ENCODE measurements at places on chromosomes 11 and 22.

GRCh38 chr11:1842149-1843097, 3.6 kb downstream of the TNNI2 start:
- no peak for DNase-seq

GRCh38 chr11:30100495-30100894, 83.7 kb upstream of the KCNA4 start:
- no peak for DNase-seq

GRCh38 chr22:46791201-46791731, 28.8 kb downstream of the TBC1D22A start:
- DNase-seq: peak; percentile 67

GRCh38 chr11:8745431-8746253, 63.0 kb downstream of the RPL27A start:
- DNase-seq: no peak

DNA sequence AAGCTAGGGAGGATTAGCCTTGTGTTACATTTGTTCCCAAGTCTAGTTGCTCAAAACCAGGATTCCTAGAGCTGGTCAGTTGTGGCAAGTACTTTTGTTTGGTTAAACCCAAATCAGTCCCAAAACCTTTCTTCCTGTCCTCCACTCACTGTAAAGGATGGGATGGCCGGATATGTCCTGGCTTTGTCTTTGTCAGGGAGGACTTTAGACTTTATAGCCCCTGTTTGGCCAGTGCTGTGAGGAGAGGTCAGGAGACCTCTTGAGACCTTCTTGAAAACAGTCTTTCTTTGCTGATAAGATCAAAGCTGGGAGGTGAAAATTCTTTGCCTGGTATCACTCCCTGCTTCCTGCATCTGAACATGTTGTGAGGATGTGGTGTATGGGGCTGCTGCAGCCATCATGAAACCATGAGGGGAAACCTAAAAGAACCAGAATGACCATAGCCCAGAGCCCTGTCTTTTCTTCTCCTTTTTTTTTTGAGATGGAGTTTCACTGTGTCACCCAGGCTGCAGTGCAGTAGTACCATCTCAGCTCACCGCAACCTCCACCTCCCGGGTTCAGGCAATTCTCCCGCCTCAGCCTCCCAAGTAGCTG, 43.6 kb upstream of the FTH1 start:
- DNase-seq: no peak

GRCh38 chr22:19719050-19719482, 4.3 kb upstream of the GP1BB start:
- DNase-seq: no peak

Data from activated CD4-positive, CD25-positive, alpha-beta regulatory T cell treated with anti-CD3 and anti-CD28 coated beads, Interleukin-2, amount 50 U/mL, for 72 hours (primary cell).